Fibroblast of skin of right biceps (primary cell): ENCODE measurements at places on chromosomes 3 and 15.
A peak's percentile ranks its signal among the peaks of the same experiment; 100 is the strongest.

DNA sequence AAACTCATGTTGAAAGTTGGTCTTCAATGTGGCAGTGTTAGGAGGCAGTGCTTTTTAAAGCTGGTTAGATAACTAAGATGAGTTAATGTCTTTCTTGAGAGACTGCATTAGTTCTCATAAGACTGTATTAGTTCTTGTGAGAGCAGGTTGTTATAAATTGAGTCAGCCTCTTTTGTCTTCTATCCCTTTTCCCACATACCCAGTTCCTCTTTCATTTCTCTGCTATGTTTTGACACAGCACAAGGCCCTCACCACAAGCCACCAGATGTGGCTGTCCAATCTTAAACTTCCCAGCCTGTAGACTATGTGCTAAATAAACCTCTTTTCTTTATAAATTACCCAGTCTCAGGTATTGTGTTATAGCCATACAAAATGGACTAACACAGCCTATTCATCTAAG is 94.6 kb upstream of the SNTN start:
- DNase-seq: no peak

- DNase-seq: no peak
Measured at GRCh38 chr3:175015056-175015635, 156.0 kb downstream of the NAALADL2 start.

DNA sequence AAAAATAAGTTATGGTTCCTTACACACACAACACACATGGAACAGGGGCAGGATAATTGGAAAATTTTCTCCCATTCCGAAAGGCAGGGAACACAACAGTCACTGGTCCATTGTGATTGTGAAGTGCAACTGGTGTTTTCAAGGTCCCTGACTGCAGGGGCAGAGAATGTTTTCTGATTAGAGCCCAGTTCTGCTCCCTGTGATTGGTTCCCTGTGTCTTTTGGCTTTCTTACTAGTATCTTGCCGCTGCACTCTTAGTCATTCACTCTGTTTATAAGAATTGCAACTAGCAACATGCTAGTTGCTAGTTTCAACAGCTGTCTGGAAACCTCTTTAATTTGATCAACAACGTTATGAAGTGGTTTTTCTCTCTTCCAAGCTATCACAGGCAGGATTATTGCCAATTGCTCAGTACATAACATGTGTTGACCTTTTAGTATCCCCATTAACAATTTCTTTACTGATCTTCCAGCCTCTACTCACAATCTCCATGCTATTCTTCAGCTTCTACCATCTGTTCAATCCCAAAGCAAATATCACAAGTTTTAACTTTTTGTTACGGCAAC is 177.5 kb downstream of the EPHA6 start:
- DNase-seq: no peak

GRCh38 chr15:35654332-35654731 is 108.4 kb upstream of the DPH6 start:
- peak; percentile 56 for DNase-seq

- no peak for DNase-seq
Measured at GRCh38 chr3:132840201-132840700, 118.0 kb upstream of the NPHP3 start.

DNA sequence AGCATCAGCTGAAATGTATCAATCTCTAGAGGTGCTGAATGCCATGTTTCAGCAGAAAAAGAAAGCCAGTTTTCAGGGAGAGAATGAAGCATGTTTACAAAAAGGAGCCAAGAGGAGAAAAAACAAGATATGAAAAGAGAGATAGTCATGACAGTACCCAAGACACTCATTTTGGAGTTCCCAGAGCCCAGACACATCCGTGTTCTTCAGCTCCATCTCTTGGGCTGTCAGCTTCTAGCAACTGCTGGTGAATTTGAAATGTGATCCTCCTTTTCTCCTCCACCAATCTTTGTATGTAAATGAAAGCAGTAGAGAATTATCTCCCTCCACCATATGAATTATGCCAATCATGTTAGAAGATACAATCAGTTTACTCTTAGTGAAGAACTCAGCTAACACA is 93.0 kb upstream of the SLC25A36 start:
- no peak for DNase-seq
